ENCODE measurements at places on chromosomes 4 and X. TPM values are rescaled to one million over a fixed set of nuclear protein-coding genes. Genes with fewer than 3 reads are reported as not detected.

GRCh38 chr4:147865926-147866325 is 134.0 kb downstream of the ARHGAP10 start:
- H3K27ac ChIP-seq = peak overlapping the region; percentile 46
- no peaks in the 10 kb centered on the region for H3K4me1 ChIP-seq
- no peaks in the 10 kb centered on the region for H3K36me3 ChIP-seq

DNA sequence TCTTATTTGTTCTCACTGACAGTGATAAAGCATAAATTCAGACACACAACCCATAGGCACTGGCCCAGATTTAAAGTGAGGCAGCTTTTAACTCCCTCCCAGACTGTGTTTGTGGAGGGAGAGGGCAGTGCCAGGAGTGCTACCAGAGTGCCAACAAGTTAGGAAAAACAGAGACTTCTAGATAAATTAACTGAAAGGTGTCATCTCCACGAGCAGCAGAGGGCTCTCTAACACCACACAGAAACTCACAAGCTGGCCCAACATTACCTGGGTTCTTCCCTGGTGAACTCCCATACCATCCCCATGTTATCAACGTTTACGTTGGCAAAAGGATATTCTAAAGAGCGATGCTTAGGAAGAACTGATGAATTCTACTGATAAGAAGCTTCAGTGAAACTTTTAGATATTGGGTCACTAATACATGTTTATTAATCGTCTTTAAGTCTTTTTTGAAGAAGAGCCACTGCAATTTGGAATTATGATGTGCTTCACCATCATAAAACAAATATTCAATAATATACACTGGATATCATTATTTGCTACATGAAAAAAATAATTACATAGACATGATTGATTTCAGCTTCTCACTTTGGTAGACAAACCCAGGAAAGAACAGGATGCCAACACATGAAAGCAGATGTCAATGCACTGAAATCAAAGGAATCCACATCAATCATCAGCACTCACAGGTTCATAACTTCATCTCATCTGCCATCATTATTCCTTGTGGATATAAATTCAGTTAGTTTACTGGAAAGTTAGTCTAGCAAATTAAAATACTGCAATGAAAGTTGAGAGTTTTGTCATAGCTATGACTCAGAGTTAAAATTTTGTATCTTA is 121.2 kb upstream of the NAP1L5 start:
- no peaks in the 10 kb centered on the region for H3K27me3 ChIP-seq
- H3K4me1 ChIP-seq = no peaks in the 10 kb centered on the region
- peak overlapping the region; percentile 16 for H3K4me3 ChIP-seq
- H3K36me3 ChIP-seq = no peaks in the 10 kb centered on the region
- H3K27ac ChIP-seq = peak overlapping the region; percentile 50

DNA sequence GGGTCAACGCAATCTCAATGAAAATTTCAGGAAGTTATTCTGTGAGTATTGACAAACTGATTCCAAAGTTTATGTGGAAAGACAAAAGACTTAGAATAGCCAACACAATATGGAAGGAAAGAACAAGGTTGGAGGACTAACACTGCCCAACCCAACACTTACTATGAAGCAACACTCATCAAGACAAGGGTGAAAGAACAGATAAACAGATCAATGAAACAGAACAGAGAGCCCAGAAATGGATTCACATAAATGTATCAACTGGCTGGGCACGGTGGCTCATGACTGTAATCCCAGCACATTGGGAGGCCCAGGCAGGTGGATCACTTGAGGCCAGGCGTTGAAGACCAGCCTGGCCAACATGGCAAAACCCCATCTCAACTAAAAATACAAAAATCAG is 41.2 kb downstream of the FRYL start:
- no peak overlapping the region for H3K4me3 ChIP-seq
- H3K27me3 ChIP-seq = no peaks in the 10 kb centered on the region
- H3K27ac ChIP-seq = no peak overlapping the region
- H3K36me3 ChIP-seq = no peaks in the 10 kb centered on the region

PPP1R2C gene
- total RNA-seq = not detected

ADH4 gene
- 0.48 TPM for total RNA-seq

EGF gene
- not detected for total RNA-seq

SYN1 gene
- total RNA-seq = not detected
